Large intestine (tissue), 12 donors: ENCODE measurements at places on chromosomes 11 and 22. TPM values are rescaled to one million over a fixed set of nuclear protein-coding genes. Genes with fewer than 3 reads are reported as not detected.

DNA sequence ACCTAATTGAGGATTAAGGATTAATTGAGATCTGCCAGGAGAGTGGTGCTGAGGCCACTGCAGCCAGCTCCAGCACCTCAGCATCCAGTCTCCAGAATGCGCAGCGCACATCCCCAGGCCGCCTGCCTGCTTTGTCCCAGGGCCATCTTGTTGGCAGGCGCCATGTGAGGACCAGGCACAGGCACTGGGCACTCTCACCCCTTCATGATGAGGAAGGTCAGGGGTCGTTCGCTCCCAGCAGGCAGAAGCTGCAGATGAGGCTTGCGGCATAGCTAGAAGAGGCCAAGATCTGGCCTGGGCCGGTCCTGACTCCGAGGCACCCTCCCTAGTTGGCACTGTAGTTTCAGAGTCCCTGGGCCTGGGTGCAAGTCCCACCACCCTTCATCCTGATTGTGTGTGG lies 6.4 kb downstream of the CABP2 start:
- DNase-seq = no peak

DNA sequence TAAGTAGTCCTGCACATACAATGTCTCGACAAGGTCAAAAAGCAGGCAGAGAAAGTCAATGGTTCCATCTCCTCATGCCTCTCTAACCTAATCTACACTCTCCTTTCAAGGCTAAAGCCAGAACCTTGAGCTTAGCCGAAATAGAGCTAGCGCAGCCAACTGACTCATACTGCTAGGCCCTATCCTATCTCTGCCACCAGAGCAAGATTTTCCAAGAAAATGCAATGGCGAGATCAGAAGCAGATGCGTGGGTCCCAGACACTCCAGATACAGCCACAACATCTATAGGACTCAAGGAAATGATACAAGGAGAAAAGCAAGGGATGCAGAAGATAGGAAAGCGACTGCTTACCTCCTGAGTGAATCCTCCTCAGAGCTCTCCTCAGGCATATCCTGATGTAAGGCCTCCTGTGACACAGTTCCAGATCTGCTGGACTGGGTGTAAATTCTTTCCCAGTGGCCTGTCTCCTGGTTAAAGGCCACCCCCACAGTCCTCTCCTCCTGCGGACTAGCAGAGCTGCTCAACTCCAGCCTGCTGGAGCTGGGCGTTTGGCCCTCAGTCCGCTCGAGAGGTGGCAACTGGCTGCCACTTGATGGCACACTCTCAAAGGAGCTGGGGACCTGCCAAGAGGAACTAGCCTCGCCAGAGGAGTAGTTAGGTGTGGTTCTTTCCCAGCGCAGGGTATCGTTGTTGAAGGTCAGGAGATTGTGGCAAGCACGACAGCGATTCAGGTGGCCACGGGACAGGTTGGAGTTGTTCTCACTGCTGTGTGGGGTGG lies 52.0 kb downstream of the AMBRA1 start:
- DNase-seq = no peak

Gene MUC5B
- 1.9 TPM for polyA plus RNA-seq

Gene FGF19
- polyA plus RNA-seq = 0.04 TPM

Gene GAL
- 31.8 TPM for polyA plus RNA-seq

Gene PKDREJ
- polyA plus RNA-seq = 0.69 TPM

Gene HBG2
- polyA plus RNA-seq = 2,367 TPM

GRCh38 chr11:31805037-31805628 lies 6.0 kb downstream of the PAX6 start:
- no peak for DNase-seq

GRCh38 chr11:46130286-46130940 lies 9.2 kb upstream of the PHF21A start:
- no peak for DNase-seq

GRCh38 chr11:118334745-118335144 lies 7.8 kb downstream of the CD3D start:
- DNase-seq = no peak

GRCh38 chr11:7673724-7674434 lies 579 bp upstream of the CYB5R2 start:
- DNase-seq = peak; percentile 27

DNA sequence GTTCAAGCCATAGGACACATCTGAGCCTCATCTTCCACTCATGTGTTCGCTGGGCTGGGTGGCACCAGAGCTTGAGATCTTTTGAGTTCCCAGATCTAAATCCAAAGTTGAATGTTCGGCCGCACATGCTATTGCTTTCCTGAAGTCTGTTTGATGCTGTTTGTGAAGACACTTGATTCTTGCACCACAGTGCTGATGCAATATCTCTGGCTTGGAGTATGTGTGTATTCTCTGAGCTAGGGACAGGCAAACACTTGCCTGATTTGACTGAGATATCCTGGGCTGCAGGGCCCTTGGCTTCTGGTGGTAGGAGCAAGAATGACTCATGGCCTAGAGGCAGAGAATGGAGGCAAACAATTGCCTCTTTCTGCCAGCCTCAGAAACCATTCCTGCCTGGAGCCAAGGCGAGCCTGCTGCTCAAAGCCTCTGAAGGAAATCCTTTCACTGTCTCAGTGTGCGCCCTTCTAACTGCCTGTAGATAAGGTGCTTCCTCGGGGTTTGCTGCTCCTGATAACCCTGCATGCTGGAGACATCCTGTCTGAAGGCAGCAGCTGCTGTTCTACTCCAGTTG lies 73.0 kb downstream of the CYB5R2 start:
- DNase-seq = peak; percentile 69

DNA sequence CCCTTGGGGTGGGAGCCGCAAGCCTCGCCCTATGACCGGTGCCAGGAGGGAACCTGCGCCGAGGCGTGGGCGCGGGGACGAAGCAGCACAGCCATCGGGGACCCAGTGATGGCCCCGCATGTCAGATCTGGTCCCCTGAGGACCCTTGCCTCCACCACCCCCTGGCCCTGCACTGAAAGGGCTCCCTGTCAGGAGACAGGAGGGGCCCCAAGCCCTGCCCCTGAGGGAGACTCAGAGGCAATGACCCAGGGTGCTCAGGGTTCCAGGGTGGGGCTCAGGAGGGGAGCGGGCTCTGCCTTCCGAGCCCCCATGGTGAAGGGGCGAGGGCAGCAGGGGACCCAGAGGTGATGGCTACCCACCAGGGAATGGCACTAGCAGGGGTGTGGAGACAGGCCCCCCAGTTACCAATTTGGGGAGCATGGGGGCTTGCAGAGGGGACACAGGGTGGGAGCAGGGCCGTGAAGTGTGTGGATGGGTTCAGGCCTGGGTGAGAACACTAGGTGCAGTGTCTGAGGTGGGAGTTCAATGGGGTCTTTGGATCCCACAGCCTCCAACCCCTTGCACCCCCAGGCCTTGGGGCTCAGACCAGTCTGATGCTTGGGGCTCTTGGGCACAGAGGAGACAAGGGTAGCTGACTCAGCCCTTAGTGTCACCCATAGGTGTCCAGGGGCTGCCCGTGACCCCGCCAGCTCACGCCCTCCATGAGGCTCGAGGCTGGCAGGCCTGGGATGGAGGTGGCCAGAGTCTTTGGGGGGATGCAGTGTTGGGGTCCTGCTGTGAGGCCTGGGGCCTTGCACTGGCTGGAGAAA lies 499 bp downstream of the LRRC56 start:
- DNase-seq = no peak

DNA sequence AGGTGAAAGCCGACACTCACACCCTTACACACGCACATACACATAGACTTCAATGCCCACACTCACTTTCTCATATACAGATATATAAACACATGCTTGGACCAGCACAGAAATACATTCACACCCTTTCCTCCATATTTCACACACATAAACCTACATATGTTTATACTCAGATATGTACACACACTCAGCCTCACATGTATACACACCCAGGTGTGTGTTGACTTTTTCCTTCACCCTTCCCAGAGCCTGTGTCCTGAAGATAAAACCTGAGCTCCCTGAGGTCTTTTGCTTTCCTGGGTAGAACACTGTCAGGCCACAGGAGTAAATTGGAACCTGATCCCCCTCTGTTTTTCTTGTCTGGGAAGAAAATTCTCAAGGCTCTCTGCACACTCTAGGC lies 62.8 kb downstream of the INSC start:
- DNase-seq = no peak

Gene CXCR5
- polyA plus RNA-seq = 0.07 TPM

Gene SCN4B
- 4.2 TPM for polyA plus RNA-seq

DNA sequence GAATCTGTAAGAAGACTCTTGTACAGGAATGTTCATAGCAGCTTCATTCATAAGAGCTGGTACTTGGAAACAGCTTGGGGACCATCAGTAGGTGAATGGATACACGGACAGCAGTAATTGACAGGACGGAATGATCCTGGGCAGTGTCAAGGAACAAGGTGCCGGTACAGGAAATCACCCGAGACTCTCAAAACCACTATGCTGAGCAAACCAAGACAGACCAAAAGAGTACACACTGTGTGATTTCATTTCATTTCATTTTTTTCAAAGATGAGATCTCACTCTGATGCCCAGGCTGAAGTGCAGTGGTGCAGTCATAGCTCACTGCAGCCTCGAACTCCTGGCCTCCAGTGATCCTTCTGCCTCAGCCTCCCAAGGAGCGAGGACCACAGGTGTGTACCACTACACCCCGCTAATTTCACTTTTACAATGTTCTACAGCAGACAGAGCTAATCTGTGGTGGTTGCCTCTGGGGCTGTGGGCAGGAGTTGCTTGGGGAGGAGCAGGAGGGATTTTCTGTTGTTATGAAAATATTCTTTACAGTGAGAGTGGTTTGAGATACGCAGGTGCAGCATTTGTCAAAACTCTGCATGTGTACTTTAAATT lies 15.6 kb downstream of the PARVB start:
- no peak for DNase-seq

GRCh38 chr22:17603668-17604067 lies 24.9 kb downstream of the ATP6V1E1 start:
- DNase-seq = no peak

DNA sequence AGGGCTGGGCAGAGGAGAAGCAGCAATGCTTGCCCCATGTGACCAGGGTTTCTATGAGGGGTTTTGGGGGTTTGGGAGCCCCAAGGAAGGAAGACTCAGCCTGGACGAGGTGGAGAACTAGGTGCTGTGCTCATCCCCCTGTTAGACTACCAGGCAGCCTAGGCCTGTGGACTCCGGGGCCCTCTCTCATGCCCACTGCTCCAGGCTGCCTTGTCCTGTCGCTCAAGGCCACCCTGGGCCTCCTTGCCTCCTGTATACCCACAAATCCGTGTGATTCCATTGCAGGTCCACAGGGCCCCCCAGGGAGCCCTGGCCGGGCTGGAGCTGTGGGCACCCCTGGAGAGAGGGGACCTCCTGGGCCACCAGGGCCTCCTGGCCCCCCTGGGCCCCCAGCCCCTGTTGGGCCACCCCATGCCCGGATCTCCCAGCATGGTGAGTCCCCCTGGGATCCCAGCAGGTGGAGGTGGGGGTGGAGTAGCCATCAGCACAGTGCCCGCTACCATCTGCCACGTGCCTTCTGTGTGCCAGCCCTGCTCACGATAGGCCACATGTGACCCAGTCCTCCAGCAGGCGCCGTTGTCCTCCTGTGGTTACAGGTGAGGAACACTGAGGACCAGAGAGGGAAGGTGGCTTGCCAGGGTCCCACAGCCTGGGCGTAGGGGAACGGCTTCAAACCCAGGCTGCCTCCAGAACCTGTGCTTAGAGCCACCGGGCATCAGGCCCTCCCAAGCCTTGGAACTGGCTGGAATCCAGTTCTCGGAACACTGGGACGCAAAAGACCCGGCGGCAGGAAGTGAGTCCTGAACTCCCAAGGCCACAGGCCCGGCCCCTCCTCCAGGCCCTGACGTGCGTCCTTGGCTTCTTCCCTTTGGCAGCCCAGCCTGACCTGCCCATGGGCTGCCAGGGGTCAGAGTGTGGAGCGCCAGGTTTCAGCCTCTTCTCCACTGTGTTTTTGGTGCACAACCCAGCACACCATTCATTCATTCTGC lies 26.6 kb downstream of the EMID1 start:
- no peak for DNase-seq

Gene FAM83F
- polyA plus RNA-seq = 10.7 TPM
